ENCODE measurements at places on chromosomes 3 and 15. TPM values are rescaled to one million over a fixed set of nuclear protein-coding genes. Genes with fewer than 3 reads are reported as not detected.

CLSTN2 gene
- 12.0 TPM for total RNA-seq

SCAANT1 gene
- not detected for total RNA-seq

GPR149 gene
- total RNA-seq = not detected

ATP1B3 gene
- total RNA-seq = 110 TPM

SI gene
- not detected for total RNA-seq

GOLGA6B gene
- not detected for total RNA-seq

CAPN3 gene
- 12.9 TPM for total RNA-seq

UNC13C gene
- 0.19 TPM for total RNA-seq

FBXO40 gene
- total RNA-seq = not detected

All from kidney (tissue), 22 donors.